ENCODE measurements at places on chromosomes 1 and 21.

DNA sequence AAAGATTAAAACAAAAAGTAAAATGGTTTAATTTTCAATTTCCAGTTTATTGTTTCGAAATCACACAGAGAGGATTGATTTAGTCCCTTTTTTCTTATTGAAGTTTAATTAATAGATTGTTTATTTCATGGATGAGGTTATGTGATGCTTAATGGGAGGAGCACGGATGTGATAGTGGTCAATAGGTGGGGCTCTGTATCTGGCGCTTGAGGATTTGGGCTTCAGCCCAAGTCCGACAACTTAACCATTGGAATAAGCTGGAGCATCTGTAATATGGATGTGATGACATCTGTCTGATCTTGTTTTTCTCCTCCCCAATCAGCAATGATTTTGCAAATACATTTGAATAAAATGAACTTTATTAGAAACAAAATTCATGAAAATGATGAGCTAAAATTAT lies 169.2 kb downstream of the LYPLAL1 start:
- no peak for DNase-seq

DNA sequence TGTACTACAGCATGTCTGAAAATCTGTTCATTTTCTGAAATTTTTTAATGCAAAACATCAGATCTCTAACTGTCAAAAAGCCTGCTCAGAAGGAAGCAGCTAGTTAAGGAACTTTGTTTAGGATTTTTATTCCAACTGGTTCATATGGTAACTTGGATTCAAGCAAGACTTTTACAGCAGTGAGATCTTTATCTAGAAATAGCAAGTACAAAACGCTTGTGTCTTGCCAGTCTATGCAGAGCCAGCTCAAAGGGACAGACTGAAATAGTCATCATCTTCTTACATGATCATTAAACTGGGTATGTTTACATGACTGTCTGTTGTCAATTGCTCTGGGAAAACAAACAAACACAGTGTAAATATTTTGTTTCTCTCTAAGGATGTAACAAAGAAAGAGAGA lies 37.6 kb downstream of the DDAH1 start:
- DNase-seq = no peak

GRCh38 chr1:225114354-225114990 lies 185.0 kb downstream of the DNAH14 start:
- no peak for DNase-seq

GRCh38 chr1:5645929-5646328 lies 346.3 kb downstream of the NPHP4 start:
- no peak for DNase-seq

DNA sequence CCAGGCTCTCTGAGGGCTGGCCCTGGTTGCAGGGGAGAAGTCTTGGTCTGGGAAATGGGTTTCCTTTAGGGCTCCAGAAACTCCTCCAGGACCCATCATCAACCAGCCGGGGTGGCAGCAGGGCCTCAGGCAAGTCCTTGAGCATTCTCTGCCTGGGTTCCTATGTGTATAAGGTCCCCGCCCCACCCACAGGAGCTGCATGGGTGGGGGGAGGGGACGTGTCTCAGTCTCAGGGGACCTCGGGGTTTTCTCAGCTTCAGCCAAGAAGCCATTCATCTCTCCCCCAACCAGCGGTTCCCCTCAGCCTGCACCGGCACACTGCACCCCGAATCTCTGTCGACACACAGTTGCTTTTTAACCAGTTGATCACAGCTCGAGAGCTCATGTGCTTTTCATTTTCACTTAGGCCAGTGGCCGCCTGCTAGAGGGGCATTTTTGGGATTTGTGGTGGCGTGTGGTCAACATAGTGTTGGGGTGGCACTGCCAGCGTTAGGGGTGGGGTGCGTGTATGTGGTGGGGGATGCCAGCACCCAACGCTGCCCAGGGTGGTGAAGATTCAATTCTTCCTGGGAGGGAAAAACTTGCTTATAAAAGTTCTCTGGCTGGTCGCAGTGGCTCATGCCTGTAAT lies 6.5 kb downstream of the RUNX3 start:
- no peak for DNase-seq

DNA sequence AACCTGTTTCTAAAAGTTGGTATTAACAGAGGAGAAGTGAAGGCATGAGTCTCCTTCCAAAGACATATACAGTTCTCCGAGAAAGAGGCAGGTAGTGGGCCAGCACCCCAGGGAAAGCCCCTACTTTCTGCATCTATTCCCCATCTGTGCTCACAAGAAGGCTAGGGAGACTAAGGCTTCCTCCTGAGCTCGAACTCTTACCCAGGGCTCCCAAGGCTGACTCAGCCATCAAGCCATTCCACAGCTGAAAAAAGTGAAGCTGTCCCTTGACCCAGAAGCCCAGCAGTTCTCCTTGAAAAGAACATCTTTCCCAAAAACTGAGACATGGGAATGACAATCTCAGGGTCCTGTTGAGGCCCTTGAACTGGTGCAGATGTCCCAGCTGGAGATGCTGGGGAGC lies 1.9 kb upstream of the PADI3 start:
- no peak for DNase-seq

- DNase-seq = no peak
Measured at GRCh38 chr1:180116964-180117763, 37.5 kb upstream of the QSOX1 start.

- no peak for DNase-seq
Measured at GRCh38 chr1:162412002-162412401, at the start of gene SH2D1B. Gene SH2D1B (minus strand): TSS chr1:162412136. CDS start chr1:162412016, 120 bp downstream.

DNA sequence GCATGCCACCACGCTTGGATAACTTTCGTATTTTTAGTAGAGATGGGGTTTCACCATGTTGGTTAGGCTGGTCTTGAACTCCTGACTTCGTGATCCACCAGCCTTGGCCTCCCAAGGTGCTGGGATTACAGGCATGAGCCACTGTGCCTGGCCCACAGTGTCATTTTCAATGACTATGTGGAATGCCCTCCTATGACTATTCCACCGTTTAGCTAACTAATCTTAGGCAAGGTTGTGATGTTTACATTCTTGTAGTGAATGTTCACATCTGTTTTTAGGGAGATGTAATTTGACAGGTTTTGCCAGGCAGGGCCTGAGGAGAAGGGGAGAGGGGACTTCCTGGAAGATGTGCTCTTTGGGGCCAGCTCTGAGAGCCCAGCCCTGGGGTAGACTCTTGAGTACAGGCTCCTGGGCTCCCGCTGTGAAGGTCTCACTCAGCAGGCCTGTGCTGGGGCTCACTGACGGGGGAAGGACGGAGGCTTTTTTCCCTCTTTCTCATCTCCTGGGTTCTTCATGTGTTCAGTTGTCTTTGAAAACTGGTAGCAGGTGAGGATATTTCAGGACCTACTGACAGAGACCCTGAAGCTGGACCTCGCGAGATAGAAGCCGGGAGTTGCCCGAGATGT lies 13.2 kb downstream of the COQ8A start:
- no peak for DNase-seq

DNA sequence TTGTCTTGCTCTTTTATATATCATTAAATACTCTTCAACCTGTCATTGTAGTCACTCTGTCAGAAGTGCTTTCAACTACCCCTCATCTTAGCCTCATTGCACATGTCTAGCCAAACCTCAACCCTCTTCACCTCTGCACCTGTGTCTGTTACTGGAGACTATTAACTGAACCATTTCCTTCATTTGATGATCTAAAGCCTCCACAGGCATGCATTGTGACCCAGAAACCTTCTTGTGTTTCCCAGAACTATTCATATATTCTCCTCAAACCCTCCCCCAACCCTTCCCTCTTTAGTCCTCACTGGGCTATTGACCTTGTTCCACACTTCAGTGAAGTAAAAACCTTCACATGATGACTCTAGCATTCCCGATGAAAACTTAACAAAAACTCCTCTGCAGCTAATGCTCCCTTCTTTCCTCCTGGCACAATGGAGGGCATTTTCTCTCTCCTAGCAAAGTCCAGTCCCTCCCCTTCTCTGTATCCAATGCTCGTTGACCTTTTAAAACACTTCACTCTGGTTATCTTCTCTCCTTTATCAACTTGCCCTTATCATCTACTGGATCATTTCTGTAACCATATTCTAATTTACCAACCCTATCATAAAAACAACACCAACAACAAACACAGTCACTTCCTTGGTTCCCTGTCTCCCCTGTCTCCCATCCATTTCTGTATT lies 86.1 kb downstream of the BACH1 start:
- DNase-seq = no peak

GRCh38 chr1:22652881-22653316 lies at the start of gene C1QB:
Gene C1QB (plus strand): TSS chr1:22653236. CDS start chr1:22659463, 6,227 bp downstream.
- no peak for DNase-seq

DNA sequence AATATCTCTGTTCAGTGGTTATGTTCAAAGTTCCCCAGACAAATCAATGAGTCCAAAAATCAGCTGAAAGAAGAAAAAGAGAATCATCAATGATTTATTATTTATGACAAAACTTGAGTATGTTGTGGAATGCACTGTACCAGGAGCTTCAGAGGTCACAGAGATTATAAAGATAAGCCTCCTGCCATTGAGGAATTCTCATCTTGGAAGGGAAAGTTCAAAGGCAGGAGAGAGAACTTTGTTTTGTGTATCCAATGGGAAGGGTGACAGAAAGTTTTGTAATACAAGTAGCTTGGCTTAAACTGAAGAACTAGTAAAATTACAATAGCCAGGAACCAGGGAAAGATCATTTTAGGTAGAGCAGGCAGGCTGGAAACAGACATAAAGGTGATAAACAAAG lies 367.7 kb downstream of the VAV3 start:
- no peak for DNase-seq

DNA sequence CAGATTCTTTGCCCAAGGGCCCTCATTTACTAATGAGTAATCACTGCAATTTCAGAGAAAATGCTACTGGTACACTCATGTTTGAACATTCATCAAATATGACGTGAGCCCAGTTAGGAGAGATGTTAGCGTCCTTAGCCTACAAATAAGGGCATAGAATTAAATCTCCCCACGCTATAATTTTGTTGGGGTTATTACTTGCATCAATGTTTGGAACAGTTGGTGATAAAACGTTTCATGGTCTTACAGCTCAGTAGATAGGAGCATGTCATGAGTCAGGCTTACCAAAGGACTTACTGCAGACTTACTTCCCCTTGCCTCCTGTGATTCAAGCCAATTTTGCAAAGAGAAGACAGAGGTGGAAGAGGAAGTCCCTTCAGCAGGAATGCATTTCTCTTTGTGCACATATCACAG lies 304.0 kb downstream of the KIF26B start:
- DNase-seq = peak; percentile 16

- DNase-seq = no peak
Measured at GRCh38 chr1:225847610-225848009, 34.6 kb downstream of the TMEM63A start.

GRCh38 chr1:18922319-18922726 lies 20.0 kb upstream of the ALDH4A1 start:
- no peak for DNase-seq

DNA sequence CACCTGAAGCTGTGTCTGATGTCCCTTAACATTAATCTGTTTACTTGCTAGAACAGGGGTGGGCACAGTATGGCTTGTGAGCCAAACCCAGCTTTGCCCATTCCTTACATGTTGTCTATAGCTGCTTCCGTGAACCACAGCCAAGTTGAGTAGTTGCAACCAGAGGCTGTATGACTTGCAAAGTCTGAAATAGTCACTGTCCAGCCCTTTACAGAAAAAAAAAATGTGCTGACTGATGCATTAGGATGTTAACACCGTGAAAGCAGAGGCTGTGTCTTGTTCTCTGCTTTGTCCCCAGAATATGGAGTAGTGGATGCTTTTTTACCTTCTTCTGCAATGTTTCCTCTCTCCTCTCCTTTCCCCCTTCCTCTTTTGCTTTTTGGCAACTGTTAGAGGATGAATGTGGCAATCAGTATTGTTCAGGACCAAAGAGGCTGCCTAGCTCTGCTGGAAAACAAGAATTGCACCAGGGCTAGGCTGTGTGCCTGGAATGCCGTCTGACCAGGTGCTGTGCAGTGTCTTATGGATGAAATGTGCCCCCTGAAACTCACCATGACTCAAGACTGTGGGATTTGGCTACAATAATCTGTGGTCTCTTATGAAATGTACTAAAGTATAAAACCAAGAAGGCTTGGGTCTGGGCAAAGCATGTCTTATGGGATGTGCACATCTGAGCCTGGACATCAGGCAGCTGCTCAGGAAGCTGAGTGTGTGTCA lies 79.6 kb upstream of the GCLM start:
- no peak for DNase-seq

DNA sequence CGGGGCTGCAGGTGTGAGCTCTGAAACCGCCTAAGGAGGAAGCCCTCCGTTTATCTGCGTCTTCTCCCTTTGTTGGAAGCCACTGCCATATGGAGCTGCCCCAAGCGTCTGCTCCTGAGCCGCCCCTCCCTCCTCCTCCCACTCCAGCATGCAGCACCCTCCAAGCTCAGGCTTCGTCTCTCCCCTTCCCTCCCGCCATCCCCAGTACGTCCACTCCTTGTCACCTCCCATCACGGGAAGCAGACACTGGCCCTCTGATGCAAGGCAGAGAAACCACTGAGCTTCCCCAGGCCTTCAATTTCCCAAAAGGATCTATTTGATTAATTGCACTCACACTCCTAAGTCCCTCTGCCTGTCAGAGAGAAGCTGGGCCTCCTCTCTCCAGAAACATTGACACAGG lies 52.5 kb downstream of the NFASC start:
- DNase-seq = no peak

- no peak for DNase-seq
Measured at GRCh38 chr1:203649551-203649998, 22.9 kb downstream of the ATP2B4 start.

DNA sequence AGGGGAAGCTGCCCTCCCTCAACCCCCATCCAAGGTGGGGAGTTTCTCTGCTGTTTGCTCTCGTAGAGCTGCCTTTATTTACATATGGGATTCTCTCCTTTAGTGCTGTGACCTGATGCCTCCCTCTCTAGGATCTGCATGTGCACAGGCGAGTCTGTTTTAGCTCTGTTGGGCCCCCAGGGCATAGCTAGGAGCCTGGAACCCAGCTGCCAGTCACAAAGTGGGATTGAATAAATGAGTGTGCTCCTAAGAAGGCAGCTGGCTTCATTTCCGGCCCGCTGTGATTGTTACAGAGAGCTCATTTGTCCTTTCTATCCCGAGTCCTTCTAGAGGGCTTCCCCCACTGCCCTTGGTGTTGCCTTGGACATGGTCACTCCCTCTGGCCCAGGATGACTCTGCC lies 176.6 kb downstream of the GRIK3 start:
- DNase-seq = no peak

GRCh38 chr1:181936269-181936668 lies 125.2 kb downstream of the ZNF648 start:
- DNase-seq = no peak

- no peak for DNase-seq
Measured at GRCh38 chr1:25173809-25174340, 58.4 kb downstream of the SYF2 start.
